ENCODE measurements at places on chromosomes 1 and 21. TPM values are rescaled to one million over a fixed set of nuclear protein-coding genes. Genes with fewer than 3 reads are reported as not detected.

S100A7A gene
- total RNA-seq, result not detected

RNU11 gene
- total RNA-seq, result not detected

ST6GALNAC5 gene
- 0.09 TPM for total RNA-seq

SAMD13 gene
- total RNA-seq, result 1.4 TPM

JUN gene
- total RNA-seq, result 30.7 TPM

MROH9 gene
- total RNA-seq, result 0.27 TPM

ICOSLG gene
- total RNA-seq, result not detected

CR1L gene
- not detected for total RNA-seq

RHCE gene
- 0.27 TPM for total RNA-seq

OR2M3 gene
- not detected for total RNA-seq

RAP1A gene
- 21.9 TPM for total RNA-seq

ALX3 gene
- not detected for total RNA-seq

APP gene
- total RNA-seq, result 722 TPM

GLMP gene
- 62.4 TPM for total RNA-seq

SOX13 gene
- 3.3 TPM for total RNA-seq

HLCS gene
- total RNA-seq, result 27.6 TPM

ATP6V0B gene
- 53.1 TPM for total RNA-seq

LCE2A gene
- not detected for total RNA-seq

RAB25 gene
- total RNA-seq, result not detected

MAD2L2 gene
- total RNA-seq, result 17.6 TPM

IGSF3 gene
- total RNA-seq, result not detected

OVAAL gene
- not detected for total RNA-seq

LBR gene
- 18.9 TPM for total RNA-seq

HES2 gene
- 0.09 TPM for total RNA-seq

S100A2 gene
- total RNA-seq, result 3.3 TPM

NCAM2 gene
- total RNA-seq, result 5.9 TPM

AKNAD1 gene
- total RNA-seq, result 0.27 TPM

AJAP1 gene
- 0.57 TPM for total RNA-seq

RGS13 gene
- total RNA-seq, result not detected

CALML6 gene
- total RNA-seq, result 0.36 TPM

ADORA1 gene
- 6.5 TPM for total RNA-seq

OR14A16 gene
- total RNA-seq, result not detected

ECM1 gene
- total RNA-seq, result 8.0 TPM

Measured in fibroblast of the aortic adventitia (primary cell).